ENCODE measurements at places on chromosomes 5 and 9.

- no peak for DNase-seq
Measured at GRCh38 chr9:14313951-14314423, at the start of gene NFIB. NFIB (minus strand) TSS chr9:14314141; CDS start chr9:14313511, 630 bp downstream.

DNA sequence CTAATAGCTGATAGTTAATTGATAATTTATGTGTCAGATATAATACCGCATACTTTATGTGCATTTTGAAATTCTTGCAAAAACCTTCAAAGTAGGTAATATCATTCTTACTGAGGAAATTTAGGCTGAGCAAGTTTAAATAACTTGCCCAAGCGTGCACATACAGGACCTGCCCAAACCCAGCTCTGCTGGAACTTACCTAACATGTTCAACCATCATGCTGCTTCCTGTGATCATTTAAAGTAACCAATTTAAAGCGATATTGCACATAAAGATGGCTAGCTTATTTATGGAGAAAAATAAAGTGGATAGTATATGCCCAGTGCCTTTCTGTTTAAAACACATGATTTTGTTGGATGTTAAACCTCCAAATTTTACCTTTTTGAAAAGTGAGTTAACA is 4.3 kb downstream of the FAM174A start:
- DNase-seq: no peak

DNA sequence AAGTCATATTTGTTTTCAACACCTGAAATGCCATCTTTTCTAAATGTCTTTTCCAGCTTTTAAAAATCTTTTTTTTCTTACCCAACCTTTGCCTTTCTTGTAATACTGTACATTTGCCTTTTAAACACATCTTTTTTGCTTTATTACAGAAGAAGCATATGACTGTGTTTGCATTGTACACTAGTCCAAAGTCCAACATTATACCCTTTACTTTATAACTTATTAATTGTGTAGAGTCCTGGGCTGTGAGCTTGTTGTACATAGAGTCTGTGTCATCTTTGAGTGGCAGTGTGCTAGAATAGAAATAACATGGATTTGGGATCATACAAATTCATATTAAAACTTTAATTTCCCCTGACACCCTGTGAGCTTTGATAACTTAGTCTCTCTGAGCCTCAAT is 23.7 kb downstream of the CWC27 start:
- DNase-seq: no peak

GRCh38 chr5:76074487-76075065 is 8.6 kb upstream of the SV2C start:
- DNase-seq: no peak

DNA sequence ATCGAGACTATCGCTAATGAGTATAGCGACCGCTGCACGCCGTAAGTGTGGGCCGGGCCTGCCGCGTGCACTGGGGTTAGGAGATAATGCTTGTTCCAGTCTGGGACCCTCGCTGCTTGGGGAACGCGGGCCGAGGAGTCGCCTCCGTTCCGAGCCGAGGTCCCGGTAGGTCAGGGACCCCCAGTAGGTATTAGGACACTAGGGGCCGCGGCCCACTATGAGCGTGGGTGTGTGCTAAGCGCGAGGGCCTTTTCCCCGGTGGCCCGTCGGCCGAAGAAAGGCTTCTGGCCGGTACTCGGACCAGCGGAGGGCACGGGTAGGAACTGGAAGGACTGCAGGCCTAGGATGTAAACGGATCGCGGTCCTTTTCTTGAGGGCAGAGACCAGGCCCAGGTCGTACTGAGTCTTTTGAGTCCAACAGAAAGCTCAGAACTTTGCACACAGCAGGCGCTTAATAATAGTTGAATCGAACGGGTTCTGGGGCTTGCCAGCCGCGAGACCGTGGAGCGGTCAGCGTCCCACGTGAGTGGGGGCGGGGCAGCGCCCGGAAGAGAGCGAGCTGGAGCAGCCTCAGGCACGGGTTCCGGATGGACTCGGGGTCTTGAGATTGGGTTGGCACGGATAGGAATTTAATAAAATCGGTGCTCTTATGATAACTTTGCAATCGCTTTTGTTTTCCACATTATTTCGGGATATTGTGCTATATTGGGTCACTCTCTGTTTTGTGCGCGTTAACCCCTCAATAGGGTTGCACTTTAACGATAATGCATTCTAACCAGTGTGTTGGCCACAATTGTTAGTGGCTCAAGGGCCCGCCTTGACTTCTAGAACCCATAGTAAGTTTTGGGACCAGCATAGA is 733 bp downstream of the HSPA4 start:
- peak; percentile 75 for DNase-seq

DNA sequence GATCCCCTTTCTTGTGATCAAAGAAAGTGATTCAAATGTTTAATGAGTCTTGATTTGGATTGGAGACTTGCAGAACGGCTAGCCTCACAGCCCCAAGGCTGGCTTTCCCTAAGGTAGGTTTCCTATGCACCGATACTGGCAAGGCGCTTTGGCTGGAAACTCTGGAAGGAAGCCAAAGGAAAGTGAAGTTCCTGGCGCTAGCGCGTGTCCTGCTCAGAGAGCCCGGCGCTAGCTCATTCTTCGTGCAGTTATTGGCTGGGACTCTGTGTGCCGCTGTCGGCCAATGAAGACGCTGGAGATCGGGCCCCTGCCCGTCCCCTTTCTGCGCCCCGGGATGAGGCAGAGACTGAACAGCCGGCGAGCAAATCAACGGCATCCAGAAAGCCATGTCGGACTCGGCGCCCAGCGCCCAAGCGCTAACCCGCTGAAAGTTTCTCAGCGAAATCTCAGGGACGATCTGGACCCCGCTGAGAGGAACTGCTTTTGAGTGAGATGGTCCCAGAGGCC is at the start of gene PCDHGC3:
PCDHGC3 (plus strand) TSS at position 342 of the 507 bp plus-strand sequence; CDS start at position 493, 151 bp downstream.
- DNase-seq: peak; percentile 95

Data from RWPE2 (cell line).